Osteoblast (primary cell): ENCODE measurements at places on chromosomes 2 and 18. TPM values are rescaled to one million over a fixed set of nuclear protein-coding genes. Genes with fewer than 3 reads are reported as not detected.
A peak's percentile ranks its signal among the peaks of the same experiment; 100 is the strongest.

RIT2 gene
- not detected in 2 replicates for total RNA-seq

TLX2 gene
- under 0.01 and 0.36 TPM in 2 replicates for total RNA-seq

C2orf72 gene
- total RNA-seq = not detected in 2 replicates

IKZF2 gene
- total RNA-seq = 10.3 and 11.9 TPM in 2 replicates

HOXD12 gene
- total RNA-seq = not detected in 2 replicates

GRCh38 chr18:59994357-59994756 lies 94.6 kb downstream of the PMAIP1 start:
- DNase-seq = no peak
- no peak overlapping the region for H3K4me3 ChIP-seq
- H3K27me3 ChIP-seq = peaks cover 38% of the 10 kb centered on the region

GRCh38 chr2:121479882-121480522 lies 50.7 kb upstream of the RNU4ATAC start:
- H3K36me3 ChIP-seq = no peaks in the 10 kb centered on the region
- DNase-seq = peak; percentile 36
- H3K27ac ChIP-seq = peak overlapping the region; percentile 54
- H3K4me3 ChIP-seq = no peak overlapping the region

- H3K4me1 ChIP-seq = peaks cover 36% of the 10 kb centered on the region
- no peak for DNase-seq
- H3K36me3 ChIP-seq = no peaks in the 10 kb centered on the region
- no peaks in the 10 kb centered on the region for H3K27me3 ChIP-seq
- H3K27ac ChIP-seq = peak overlapping the region; percentile 47
- H3K4me3 ChIP-seq = no peak overlapping the region
Observed at GRCh38 chr2:150126143-150126740, 361.2 kb downstream of the RND3 start.

- no peak overlapping the region for H3K4me3 ChIP-seq
- no peaks in the 10 kb centered on the region for H3K4me1 ChIP-seq
- H3K27ac ChIP-seq = no peak overlapping the region
- peaks cover 18% of the 10 kb centered on the region for H3K36me3 ChIP-seq
Observed at GRCh38 chr2:231332388-231332787, 63.1 kb upstream of the B3GNT7 start.

DNA sequence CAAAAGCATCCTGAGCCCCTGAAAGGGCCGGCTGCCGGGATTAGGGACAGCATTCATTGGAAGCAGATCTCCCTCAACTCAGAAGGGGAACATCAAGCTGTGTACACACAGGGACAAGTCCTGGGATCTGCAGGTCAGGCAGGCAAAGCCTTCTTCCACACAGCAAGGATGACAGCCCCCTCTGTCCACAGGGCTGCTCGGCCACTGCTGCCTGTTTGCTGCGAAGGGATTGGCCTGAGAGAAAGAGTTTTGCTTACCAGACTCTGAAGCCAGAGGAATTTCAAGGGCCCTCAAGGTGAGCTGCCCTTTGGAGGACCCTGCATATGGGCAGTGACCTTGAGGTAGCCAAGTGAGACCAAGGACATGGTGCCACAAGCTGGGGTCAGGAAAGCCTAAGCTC lies 11.1 kb downstream of the ZBTB7C start:
- H3K4me1 ChIP-seq = no peaks in the 10 kb centered on the region
- DNase-seq = no peak
- peaks cover 41% of the 10 kb centered on the region for H3K27me3 ChIP-seq

DNA sequence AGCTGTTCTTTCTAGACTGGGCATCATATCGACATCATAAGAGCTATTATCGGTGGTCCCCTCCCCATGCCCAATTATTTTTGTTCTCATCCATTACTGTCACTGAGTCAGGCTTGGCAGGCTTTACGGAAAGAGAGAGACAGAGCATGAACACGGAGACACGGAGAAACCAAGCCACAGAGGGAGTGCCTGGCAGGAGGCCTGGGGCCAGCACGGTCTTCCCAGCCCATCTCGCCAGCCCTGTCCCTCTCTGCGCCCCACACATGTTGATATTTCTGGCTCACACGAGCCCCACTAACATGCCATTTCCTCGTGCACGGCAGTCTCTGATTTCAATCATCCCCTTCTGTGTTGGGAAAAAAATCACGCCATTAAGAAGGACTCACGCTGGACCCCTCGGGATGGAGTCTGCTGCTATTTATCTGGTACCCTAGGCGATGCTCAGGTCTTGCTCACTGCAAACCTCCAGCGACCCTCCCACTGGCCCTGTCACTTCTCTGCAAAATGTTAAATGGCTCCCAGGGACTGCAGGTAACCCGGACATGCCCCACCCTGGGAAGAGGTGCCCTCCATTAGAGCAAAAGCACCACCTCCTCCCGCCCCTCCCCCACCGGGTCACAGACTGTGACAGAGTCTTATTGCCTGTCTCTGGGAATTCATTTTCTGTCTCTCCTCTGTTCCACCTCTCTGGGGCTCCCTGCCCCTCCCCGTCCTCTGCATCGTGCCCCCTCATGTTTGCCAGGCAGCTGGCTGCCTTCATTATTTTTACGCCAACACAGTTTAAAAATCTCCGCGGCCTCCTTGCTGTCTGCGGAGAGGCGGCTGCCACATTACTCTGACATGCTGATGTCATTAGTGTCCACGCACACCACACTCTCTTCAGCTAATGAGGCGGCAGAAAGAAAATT lies 40.1 kb upstream of the GBX2 start:
- no peak overlapping the region for H3K27ac ChIP-seq
- H3K4me1 ChIP-seq = no peaks in the 10 kb centered on the region
- H3K4me3 ChIP-seq = no peak overlapping the region
- peaks cover 4% of the 10 kb centered on the region for H3K27me3 ChIP-seq

DNA sequence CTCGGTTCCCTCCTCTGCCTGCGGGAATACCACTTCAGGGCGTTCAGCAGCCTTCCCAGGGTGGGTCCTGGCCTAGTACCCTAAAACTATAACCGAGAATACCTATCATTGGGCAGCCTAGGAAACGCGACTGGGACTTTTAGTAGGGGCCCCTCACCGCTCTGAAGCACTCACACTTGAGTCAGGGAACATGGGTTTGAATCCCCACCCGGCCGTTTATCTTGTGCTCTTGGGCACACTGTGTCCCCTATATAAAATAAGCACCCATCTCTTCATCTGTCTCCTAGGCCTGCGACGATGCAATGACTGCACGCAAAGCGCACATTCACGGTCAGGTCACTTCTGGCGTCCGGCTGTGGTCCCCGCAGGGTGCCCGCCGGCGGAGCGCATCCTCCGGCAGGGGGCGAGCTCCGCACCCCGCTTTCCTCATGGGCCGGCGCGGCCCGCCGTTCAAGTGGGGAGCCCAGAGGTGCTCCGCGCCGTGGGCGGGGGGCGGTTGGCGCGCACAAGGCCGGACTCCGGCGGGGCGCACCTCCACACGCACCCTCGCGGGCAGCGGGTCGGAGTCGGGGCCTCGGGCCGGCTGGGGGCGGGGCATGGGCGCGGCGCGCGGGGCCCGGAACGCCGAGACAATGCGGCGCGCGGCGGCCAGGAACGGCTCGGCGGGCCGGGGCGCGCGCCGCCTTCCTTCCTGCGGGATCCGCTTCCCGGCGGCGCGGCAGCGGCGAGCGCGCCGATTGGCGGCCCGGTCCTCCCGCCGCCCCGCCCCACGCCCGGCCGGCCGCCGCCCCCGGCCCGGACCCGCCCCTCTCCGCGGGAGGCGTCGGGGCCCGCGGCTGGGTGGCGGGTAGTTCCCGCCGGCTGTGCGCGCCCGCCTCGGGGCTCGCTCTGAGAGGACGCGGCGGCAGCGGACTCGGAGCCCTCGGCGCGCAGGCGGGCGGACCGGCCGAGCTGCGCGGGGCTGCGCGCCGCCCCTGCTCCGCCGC lies at the start of gene ASAP2:
TSS of gene ASAP2 (plus strand) at position 850 of the 986 bp plus-strand sequence. CDS start 293 bp downstream, outside the sequence.
- DNase-seq = peak; percentile 100
- H3K27me3 ChIP-seq = no peaks in the 10 kb centered on the region
- peaks cover 4% of the 10 kb centered on the region for H3K36me3 ChIP-seq

DNA sequence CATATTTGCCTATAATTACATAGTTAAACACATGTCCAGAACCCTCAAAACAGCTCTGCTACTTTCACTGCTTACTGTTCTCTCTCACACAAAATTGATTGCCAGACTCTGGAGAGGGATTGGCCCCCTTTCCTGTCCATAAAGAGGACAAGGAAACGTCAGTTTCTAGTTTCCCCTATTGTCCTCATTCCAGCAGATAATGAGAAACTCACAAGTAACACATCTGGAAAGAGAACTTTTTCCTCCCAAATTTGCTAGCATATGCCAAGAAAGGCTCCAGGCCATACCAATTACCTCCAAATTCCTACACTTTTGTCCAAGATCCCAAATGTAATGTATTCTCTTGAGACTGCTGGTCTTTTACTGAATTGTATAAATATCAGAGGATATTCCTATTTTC lies 200.5 kb downstream of the EXOC6B start:
- no peak overlapping the region for H3K4me3 ChIP-seq
- H3K36me3 ChIP-seq = no peaks in the 10 kb centered on the region
- no peak for DNase-seq
- H3K27me3 ChIP-seq = no peaks in the 10 kb centered on the region
- no peak overlapping the region for H3K27ac ChIP-seq

DNA sequence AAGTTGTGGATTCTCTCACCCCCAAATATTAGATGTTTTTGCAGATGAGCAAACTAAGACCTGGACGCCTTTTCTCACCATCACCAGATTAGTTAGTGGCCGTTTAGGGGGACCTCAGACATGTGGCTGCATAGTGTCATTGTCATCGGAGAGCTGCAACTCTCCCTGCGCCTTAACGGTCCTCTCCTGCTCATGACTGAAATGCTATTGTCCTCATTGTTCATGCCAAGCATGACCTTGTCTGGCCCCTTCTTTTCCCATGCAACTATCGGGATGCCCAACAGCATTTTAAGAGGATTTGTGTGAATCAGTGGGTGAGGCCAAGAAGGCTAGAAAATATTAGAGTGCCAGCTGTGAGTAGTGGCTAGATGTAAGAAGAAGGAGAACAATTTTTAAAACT lies 174.2 kb downstream of the SOCS6 start:
- DNase-seq = no peak
- no peak overlapping the region for H3K4me3 ChIP-seq
- H3K36me3 ChIP-seq = no peaks in the 10 kb centered on the region
- H3K27ac ChIP-seq = no peak overlapping the region

DNA sequence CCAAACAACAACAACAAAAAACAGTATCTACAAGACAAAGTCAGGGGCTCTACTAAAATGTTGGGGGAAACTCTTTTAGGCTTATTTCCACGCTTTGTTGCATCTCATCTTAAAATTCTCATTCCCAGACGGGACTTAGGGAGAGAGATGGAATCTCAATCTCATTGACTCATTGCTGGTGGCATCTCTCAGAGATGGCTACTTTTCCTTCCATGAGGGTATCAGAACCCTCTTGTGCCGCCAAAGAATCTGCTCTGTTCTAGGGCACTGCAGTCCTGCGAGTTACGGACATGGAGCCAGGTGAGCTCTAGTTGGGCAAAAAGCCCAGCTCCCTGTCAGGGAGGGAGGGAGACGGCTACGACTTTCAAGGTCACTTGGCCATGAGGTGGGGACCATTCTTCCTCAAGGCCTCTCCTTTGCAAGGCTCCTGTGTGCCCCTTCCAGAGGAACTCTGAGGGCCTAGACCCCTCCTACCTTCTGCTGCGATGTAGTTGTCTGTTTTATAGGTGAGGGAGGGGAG lies 68.0 kb downstream of the MYCN start:
- H3K4me1 ChIP-seq = no peaks in the 10 kb centered on the region
- no peak overlapping the region for H3K4me3 ChIP-seq
- no peaks in the 10 kb centered on the region for H3K27me3 ChIP-seq
- no peak overlapping the region for H3K27ac ChIP-seq
- DNase-seq = no peak
- no peaks in the 10 kb centered on the region for H3K36me3 ChIP-seq

- DNase-seq = no peak
- no peak overlapping the region for H3K27ac ChIP-seq
- no peaks in the 10 kb centered on the region for H3K4me1 ChIP-seq
- no peaks in the 10 kb centered on the region for H3K27me3 ChIP-seq
- H3K36me3 ChIP-seq = no peaks in the 10 kb centered on the region
Observed at GRCh38 chr2:7572450-7572849, 655.2 kb downstream of the RNF144A start.

DNA sequence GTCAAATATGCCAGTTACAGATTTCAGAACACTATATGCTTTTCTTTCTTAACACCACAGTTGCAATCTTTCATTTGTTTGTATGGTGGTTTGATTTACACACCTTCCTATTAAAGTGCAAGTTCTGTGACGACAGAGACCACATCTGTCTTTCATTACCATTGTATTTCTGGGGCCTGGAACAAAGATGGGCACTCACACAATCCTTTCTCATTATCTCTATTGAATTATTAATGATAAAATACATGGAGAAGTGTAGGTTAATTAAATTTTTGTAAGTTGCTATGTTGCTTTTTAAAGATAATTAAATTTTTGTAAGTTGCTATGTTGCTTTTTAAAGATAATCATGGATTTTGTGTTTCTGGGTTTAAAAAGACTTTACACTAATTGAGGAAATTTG lies 79.9 kb downstream of the KCTD18 start:
- H3K27ac ChIP-seq = no peak overlapping the region
- no peak overlapping the region for H3K4me3 ChIP-seq
- peaks cover 10% of the 10 kb centered on the region for H3K4me1 ChIP-seq
- no peak for DNase-seq

DNA sequence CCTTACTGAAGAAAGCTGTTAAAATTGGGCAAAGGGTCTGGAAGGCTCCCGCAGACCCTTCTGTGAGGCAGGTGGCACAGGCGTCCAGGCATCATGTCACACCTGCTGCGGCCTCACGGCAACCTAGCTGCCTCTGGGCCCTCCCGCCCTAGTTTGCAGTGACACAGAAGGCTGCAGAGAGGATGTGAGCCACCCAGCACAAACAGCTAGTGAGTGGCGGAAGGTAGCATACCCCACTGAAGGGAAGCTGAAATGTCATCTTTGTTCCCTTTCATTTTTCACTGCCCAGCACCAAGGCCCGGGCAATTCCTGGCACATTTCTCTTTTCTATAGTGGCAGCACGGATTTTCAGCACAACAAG lies 53.8 kb downstream of the TRAPPC12 start:
- no peaks in the 10 kb centered on the region for H3K4me1 ChIP-seq
- no peak overlapping the region for H3K4me3 ChIP-seq
- DNase-seq = peak; percentile 62
- H3K27ac ChIP-seq = no peak overlapping the region
- peaks cover 29% of the 10 kb centered on the region for H3K36me3 ChIP-seq
- H3K27me3 ChIP-seq = no peaks in the 10 kb centered on the region
